Stimulated activated CD4-positive, alpha-beta T cell treated with anti-CD3 and anti-CD28 coated beads, TNF-alpha, amount 100 ng/mL, for 1 hour (primary cell): ENCODE measurements at places on chromosomes 16 and 17.

GRCh38 chr17:15236281-15237105 is 28.6 kb downstream of the PMP22 start:
- DNase-seq, result no peak

- no peak for DNase-seq
These were observed 22.0 kb downstream of the SALL1 start for GRCh38 chr16:51129105-51129504.

- DNase-seq, result no peak
These were observed 26.3 kb downstream of the TXNDC11 start for GRCh38 chr16:11716336-11716735.

GRCh38 chr17:60652454-60653247 is 25.0 kb upstream of the BCAS3 start:
- no peak for DNase-seq

- DNase-seq, result no peak
These were observed 401.4 kb upstream of the C16orf82 start for GRCh38 chr16:26665166-26665939.
